ENCODE measurements at places on chromosomes 13 and 19. TPM values are rescaled to one million over a fixed set of nuclear protein-coding genes. Genes with fewer than 3 reads are reported as not detected.

The SPIB gene
- total RNA-seq, result 2.4 TPM

- DNase-seq, result peak; percentile 35
Observed at GRCh38 chr13:102846261-102847015, 606 bp downstream of the ERCC5 start.

GRCh38 chr13:44118881-44119280 is 239.2 kb downstream of the LACC1 start:
- no peak for DNase-seq

DNA sequence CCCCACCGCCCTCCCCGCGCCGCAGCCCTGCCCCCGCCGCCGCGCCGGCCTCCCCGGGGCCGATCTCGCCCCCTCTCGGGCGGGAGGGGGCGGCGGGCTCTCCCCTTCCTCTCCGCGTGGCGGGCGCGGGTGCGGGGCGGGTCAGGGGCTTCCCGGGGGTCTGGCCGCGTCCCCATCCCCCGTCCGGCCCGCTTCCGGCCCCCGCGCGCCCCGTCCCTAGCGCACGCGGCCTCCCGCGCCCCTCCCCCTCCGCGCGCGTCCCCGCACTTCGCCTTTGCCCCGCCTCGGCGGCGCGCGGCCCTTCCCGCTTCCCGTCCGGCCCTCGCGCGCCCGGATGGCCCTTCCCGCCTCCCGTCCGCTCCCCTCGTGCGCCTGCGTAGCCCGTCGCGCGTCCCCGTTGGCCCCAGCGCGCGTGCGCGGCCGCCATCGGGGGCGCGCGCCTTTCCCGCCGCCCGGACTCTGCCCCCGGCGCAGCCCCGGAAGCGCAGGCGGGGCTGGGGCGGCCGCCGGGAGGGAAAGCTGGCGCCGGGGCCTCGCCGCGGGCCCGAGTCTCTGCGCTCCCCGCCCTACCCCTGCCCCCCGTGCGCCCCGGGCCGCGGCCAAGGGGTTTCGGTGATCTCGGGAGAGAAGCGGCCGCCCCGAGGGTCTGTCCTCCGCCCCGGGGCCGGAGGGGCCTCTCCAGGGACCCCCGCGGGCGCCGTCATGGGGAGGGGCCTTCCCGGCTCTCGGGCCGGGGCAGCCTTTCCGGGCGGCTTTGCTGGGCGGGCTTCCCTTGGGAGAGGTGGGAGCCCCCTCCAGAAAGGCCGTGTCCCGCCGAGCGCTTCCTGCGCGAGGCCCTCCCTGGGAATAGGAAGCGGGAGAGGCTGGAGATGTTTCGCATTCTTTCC is 519 bp downstream of the PTBP1 start:
- peak; percentile 85 for DNase-seq

DNA sequence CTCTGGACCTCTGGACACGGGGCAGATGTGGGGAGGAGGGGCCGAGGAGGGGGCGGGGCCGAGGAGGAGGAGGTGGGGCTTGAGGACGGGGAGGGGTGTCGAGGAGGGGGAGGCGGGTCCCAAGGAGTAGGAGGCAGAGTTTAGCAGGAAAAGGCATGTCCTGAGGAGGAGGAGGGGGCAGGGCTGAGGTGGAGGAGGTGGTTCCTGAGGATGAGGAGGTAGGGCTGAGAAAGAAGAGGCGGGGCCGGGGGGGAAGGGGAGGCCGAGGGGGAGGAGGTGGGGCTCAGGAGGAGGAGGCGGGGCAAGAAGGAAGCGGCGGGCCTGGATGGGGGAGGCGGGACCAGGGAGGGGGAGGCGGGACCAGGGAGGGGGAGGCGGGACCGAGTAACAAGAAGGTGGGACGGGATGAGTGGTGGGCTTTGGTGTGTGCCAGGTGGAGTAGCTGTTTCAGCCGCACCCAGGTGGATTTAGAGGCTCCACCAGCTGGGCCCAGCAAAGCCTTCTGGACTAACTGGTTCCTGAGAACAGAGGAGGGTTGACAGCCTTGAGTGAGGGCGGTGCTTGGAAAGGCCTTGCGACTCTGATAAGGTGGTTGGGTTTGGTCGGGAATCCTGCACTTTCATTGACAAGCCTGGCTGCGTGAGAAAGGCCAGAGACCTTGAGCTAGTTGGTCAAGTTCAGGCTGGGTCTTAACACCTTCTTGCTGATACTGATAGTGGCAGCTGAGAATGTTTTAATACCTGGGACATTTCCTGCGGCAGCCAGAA is 7.7 kb downstream of the TECR start:
- DNase-seq, result no peak

DNA sequence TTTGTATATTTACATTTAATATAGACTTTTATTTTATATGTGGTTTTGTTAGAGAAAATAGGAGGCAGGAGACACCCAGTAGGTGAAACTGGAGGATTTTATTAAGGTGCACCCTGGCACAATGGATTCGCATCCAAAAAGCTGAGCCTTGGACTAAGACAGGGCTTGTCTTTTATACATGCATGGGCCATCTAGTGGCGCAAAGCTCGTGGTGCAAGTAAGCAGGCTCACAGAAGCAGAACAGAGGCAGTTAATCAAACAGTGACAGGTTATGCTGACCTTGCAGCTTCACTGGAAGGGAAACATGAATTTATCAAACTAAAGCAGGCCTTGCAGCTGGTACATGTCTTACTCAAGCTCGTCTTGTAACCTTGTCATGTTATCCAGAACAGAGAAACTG is 58.8 kb upstream of the ZNF681 start:
- peak; percentile 16 for DNase-seq

DNA sequence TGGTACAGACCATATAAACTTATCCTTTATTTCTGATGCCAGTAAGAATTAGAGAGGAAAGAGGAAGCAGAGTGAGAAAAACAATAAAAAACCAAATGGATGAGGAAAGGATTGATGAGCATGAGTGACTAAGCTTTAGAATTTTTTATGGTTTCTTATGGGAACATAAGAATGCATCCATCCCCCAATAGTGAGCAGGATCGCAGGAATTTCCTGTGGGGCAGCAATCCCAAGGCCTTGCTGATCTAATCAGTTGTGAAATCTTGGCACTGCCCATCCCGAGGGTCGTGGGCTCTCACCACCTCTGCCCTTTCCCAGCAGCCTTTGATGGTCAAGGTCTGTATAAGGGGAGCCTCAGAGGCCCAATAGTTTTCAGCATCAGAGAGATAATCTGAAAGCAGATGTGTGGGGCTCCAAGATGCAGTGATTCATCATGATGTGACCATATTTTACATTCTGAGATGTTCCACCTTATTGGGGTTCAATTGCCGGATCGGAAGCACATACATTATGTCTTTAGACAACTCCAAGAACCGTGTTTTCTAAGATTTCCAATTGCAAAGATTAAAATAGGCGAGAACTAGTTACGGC is 222.1 kb downstream of the DNAJC15 start:
- DNase-seq, result no peak

- DNase-seq, result no peak
Observed at GRCh38 chr13:74024314-74024713, 109.9 kb downstream of the KLF12 start.
